ENCODE measurements at places on chromosomes 5 and 9.

GRCh38 chr5:132829742-132830435 is 558 bp downstream of the SHROOM1 start:
- peak; percentile 71 for DNase-seq

DNA sequence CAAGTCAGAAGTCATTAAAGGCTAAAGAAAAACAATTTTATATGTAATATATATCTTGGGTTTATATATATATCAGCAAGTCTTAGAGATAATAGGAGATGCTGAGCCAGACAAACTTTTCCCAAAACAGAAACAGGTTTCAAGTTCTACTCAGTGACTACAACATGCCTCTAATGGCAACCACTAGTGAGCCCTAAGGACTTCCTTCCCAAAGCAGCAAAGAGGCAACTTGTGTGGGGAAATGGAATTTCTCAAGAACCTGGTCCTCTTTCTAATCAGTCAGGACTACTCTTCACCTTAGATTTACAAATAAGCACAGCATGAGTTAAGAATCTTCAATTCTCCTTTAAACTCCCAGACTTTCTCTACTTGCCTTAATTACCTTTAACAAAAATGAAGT is 17.6 kb downstream of the RNF38 start:
- peak; percentile 6 for DNase-seq

DNA sequence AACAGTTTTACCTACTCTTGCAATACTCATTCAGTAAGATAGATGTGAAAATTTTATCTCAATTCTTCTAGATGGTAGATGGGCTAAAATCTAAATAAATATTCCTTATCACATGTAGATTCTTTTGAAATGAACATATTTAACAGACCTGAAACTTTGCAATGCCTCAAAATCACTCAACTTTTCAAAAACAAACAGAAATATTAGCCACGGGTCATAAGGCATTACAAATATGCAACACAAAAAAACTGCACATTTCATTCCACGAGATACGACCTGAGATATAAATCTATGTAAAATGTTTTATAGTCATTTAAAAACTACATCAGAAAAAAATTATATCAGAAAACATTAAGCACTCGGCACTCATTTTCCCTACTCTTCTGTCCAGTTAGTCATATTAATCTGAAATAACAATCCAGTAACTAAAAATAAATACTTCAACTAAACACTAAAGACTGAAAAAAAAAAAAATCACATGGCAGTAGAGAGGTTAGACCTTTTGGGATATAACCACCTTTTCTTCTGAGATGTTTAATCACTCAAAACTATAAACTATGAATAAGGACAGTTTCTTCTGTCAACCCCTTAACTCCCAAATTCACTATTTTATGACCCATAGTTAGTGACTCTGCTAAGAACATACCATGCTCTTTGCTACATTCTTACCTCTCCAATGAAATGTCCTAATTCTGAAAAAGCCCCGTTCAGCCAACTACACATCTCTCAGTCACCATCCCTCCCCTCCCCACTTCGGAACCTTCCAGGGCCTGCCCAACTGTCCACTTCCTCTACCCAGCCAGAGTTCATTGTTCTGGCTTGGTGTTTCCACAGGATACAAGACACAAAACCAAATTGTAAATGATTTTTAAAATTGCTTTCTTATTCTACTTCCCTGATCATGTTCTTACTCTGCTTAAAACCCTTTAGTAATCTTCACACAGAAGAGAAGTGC is 6.4 kb downstream of the HOMER1 start:
- no peak for DNase-seq

- DNase-seq, result no peak
Measured at GRCh38 chr9:2934883-2935282, 91.0 kb upstream of the PUM3 start.

GRCh38 chr5:175343308-175343707 is 100.7 kb downstream of the DRD1 start:
- no peak for DNase-seq

- no peak for DNase-seq
Measured at GRCh38 chr9:20083390-20083789, 294.6 kb upstream of the SLC24A2 start.

DNA sequence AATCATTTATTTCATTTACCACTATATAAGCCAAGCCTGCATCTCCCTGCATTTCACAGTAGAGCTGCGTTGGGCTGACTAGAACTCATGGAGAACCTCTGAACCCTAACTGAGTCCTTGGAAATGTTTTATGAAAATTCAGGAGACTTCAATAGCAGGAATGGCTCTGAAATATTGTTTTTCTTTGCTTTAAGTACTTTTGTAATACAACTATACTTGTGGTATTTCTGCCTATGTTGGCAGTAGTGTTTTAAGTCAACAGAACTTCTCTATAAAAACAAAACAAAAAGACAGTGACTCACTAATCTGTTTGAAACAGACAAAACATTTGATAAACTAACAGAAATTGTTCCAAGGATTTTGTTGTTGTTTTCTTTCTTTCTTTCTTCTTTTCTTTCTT is 489.2 kb upstream of the MEF2C start:
- no peak for DNase-seq

DNA sequence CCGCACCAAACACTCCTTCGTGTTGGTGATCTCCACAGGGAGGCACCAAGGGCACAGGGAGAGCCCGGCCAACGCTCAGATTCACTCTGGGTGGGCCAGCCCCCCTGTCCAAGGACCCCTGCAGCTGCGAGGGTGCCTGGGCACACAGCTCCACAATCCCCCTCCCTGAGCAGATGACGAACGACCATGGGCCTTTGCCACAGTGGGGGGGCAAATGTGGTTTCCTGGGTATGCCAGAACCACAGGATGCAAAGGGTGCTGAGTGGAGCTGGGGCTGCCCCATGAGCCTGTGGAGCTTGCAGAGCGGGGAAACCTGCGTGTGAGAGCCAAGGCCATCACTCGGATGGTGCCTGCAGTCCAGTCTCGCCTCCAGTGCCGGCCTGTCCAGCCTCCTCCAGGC is 31.0 kb downstream of the LPCAT1 start:
- no peak for DNase-seq

GRCh38 chr5:53120165-53120564 is 10.6 kb upstream of the MOCS2 start:
- no peak for DNase-seq

GRCh38 chr9:34634551-34635248 is 2.9 kb downstream of the SIGMAR1 start:
- DNase-seq, result no peak

DNA sequence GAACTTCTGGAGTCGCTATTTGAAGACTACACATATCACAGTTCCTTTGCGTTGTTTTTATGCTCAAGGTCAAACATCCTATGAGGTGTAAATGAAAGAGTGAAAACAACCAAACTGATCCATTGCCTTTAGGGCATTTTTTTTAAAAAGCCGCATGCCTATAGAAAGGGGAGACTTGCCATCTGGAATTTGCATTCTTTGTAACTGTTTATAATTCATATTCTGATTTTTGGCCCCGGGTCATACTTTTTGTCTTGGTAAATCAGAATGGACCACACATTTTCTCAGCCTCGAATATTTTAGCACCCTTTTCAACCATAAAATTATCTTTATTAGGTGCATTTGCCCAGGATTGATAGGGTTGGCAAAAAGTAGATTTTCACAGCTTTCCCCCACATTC is 188.0 kb downstream of the GOLPH3 start:
- DNase-seq, result no peak

DNA sequence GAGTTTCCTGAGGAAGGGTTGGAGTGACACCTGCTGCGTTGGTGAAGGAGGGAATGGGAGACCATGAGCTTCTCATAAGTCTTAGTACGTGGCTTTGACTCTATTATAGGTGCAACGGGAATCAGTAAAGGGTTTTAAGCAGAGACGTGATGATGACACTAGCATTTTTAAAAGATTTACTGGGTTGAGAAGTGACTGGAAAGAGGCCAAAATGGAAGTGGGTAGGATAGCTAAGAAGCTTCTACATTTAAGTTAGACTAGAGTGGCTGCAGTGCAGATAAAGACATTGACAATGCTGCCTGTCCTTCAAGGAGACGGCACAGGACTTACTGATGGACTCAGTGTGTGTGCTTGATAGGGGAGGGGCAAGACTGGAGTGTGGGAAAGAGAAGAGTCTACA is 6.2 kb downstream of the GAPT start:
- DNase-seq, result no peak

- DNase-seq, result no peak
Measured at GRCh38 chr5:36058776-36059175, 7.9 kb downstream of the UGT3A2 start.

DNA sequence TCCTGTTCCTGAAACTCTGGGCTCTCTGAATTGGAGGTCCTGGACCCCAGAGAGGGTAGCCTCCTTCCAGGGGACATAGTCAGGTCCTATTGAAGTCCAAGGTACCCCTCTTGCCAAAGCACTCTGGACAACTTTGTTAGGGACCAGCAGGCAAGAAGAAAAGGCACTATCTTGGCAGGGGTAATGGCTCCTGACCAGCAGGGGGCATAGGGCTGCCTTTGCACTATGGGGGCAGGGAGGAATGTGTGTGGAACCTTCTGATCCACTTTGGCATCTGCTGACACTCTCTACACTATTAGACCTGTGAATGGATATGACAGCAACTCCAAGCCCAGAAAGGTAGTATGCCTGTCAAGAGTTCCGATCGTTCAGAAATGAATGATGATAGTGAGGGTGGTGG is 179.0 kb upstream of the CD180 start:
- no peak for DNase-seq

DNA sequence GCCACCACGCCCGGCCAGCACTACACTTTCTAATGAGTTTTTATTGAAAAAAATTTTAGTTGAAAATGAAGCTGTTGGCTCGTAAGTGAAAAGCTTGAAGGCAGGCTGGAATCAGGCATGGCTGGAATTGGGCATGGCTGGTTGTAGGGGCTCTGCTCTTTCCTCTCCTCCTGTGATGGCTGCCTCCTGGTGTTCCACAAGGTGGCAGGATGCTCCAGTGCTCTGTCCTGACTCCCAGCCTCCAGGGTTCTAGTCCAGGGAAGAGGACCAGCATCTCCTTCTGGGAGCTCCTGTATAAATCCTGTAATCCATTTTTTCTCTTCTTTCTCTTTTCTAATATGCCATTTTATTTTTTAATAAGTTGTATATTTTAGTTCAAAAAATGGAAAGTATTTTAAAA is 57.2 kb upstream of the DHFR start:
- DNase-seq, result no peak

DNA sequence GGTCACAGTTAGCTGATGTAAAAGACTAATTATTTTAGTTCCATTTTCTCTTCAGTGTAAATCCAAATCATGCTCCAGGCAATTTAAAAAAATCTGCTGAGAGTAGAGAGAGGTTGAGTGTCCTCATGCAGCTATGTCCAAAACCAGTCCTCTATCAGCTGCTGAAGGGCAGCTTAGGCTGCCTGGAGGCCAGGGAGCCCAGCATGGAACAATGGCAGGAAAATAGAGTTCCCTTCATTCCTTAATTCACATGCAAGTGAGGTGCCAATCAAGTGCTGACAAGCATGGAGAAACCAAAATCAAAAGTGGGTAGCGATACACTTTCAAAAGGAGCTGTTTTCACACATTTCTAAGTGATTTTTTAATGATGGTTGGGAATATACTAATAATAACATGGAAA is 78.3 kb upstream of the POU5F2 start:
- DNase-seq, result no peak

GRCh38 chr5:55187370-55187769 is 14.4 kb upstream of the CDC20B start:
- DNase-seq, result no peak

GRCh38 chr9:5635390-5635789 is 6.5 kb downstream of the RIC1 start:
- DNase-seq, result no peak

GRCh38 chr9:77019236-77019925 is at the start of gene FOXB2:
Gene FOXB2 (plus strand): TSS chr9:77019655. CDS start chr9:77019655, 0 bp downstream.
- DNase-seq, result no peak

DNA sequence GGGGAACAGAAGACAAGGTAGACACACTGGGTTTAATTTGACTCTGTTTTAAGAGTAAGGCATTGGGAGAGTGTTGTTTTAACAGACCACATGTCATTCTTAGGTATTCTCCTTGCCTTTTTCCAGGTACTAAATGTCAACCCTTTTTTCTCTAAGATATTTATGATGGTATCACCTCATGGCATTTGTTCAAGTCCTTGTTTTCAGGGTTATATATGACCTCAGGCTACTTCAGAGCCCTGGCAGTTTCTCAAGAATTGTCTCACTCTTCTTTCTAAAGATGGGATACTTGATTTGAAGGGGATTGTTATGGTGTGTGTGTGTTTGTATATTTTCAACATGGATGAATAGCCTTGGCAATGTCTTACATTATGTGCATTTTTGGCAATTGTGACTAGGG is 131.1 kb upstream of the ACTBL2 start:
- no peak for DNase-seq

GRCh38 chr5:147855774-147856069 is 22.8 kb upstream of the SCGB3A2 start:
- no peak for DNase-seq

- no peak for DNase-seq
Measured at GRCh38 chr5:1894243-1894642, 11.5 kb upstream of the IRX4 start.

DNA sequence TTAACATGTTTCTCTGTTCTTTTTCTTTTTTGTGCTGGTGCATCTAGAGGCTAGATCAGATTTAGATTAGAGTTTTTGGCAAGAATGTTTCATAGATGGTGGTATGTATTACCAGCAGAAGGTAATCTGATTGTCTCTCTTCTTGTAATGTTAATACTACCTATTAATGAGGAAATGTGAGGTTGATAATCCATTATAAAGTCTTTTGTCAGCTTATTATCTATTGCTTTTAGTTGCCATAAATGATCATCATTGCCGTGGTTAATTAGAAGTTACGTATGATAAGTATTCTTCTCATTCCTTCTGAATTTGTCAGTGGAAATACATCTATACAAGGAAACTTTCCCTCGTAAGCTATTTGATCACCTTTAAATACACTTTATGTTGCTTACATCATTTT is 135.0 kb downstream of the PAM start:
- no peak for DNase-seq

- no peak for DNase-seq
Measured at GRCh38 chr5:136053336-136054141, 24.8 kb downstream of the TGFBI start.
